ENCODE measurements at places on chromosomes 12 and 14.

DNA sequence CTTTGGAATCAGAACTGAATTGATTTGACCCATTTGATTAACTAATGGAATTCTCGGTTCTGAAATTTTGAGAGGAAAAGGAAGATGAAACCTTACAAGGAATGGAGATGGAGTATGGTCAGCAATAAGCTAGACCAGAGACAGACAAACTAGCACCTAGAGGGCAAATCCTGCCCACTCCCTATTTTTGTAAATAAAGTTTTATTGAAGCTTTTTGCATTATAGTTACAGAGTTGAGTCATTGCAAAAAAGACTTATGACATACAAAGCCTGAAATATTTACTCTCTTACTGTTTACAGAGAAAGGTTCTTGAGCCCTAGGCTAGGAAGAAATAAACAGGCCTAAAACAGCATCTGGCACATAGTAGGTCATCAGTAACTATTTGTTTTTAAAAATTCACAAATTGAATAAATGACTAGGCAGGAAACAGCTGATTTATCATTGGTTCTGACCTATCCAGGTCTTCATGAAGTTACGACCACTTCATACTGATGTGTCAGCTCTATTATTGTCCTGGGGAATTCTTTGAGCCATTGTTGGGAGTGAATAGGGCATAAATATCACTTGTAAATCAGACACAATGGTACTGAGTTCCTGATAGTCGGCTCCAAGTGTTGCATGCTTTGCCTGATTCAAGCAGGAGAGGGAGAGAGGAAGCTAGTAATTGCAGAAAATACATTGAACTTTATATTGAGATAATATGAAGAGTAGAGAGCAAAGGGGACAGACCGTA is 14.6 kb upstream of the STAB2 start:
- DNase-seq, result no peak

GRCh38 chr12:27606986-27607385 is 83.0 kb downstream of the PPFIBP1 start:
- no peak for DNase-seq

- DNase-seq, result no peak
Observed at GRCh38 chr12:52381206-52381605, 4.2 kb downstream of the KRT84 start.

DNA sequence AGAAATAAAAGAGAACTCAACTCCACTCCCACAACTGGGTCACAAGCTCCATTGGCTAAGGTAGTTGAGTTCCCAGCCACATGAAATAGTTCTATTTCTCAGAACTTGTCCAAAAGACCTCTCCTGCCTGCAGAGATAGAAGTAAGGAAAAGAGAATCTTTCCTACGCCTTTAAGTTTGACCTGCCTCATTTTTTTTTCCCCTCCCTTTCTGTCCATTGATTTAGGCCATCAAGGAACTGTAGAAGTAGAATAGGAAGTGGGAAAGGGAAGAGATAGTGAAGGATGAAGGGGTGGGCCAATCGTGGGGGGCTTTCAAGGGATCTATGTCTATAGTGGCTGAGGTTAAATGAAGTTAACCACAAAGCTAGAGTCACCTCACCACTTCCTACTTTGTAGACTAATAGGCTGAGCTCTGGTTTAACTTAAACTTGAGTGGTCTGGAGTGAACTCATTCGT is 13.9 kb upstream of the NUDT4 start:
- peak; percentile 10 for DNase-seq

- peak; percentile 3 for DNase-seq
Observed at GRCh38 chr12:21296751-21297406, 37.8 kb downstream of the SLCO1A2 start.

GRCh38 chr14:61227884-61228591 is 53.1 kb downstream of the TMEM30B start:
- DNase-seq, result no peak

Data from CD4-positive, alpha-beta T cell treated with Interleukin-6 at 100 ng/mL for 8 hours (primary cell).